Stimulated activated CD8-positive, alpha-beta memory T cell treated with anti-CD3 and anti-CD28 coated beads, Interleukin-4, amount 100 ng/mL, for 1 hour (primary cell): ENCODE measurements at places on chromosomes 4 and X.

DNA sequence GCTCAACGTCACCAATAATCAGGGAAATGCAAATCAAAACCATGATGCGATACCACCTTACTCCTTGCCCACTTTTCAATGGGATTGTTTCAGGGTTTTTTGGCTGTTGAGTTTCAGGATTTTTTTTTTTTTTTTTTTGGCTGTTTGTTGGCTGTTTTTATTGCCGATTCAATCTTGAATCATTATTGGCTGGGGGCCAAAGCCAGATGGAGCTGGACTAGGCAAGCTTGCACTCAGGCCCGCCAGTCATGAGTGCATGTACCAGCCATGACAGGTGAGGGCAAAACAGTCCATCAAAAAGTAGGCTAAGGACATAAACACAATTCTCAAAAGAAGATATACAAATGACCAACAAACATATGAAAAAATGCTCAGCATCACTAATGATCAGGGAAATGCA, 13.3 kb downstream of the YIPF7 start:
- no peak for DNase-seq

DNA sequence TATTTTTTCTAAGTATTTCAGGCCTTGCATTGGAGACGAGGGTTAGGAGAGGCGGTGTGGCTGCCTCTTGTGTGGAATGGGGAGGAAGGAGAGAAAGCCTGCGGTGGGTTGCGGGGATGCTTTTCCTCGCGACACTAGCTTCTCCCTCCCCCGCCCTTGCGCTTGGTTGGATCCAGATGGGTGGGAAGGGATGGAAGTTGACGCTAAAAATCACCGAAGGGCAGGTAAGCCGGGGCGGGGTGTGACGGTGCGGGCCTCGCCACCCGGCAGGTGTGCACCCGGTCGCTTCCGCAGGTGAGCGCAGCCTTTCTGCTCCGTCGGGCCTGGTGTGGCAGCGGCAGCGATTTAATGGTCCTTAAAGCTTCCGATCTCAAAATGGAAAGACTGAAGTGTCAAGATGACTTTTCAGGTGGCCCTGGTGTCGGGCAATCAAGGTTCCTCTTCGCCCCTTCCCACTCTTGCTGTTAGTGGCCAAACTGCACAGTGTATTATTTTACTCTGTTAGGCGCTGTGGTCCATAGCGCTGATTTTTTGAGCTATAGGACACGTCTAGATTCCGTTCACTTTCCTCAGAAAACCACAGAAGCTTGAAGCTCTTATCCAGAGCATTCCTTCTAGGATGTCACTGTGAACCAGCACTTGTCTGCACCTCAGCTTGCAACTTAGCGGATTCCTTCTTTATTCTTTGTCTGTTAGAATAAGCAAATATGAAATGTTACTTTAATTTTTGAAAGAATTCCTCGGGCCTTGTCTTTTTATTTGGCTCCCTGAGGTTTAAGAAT, 765 bp downstream of the ENOPH1 start:
- DNase-seq, result no peak

DNA sequence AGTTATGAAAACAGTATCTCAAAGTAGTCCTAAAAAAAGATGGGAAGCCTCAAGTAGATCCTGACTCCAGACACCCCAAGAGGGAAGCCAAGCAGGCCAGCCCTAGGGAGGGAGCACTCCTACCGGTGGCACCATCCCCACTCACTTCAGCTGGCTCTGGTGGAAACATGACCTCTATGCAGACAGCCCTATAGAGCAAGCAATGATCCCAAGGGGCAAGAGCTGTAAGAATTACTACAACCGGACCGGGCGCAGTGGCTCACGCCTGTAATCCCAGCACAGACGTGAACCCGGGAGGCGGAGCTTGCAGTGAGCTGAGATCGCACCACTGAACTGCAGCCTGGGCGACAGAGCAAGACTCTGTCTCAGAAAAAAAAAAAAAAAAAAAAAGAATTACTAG, 5.7 kb downstream of the LETM1 start:
- DNase-seq, result no peak

DNA sequence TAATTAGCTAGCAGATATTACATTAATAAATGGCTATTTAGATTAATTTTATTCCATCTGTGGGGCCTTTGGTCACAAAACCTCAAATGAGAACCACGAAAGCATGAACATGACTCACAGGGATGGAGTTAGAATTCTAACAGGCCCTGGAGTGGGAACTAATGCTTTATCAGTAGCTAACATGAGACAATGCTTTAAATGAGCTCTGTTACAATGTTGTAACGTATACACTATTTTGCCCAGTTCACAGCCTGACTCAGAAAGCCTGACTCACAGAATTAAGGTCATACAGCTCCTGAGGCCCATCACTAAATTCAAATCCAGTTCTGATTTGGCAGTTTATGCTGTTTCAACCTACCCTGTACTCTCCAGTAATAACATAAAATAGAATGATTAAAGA, 23.2 kb downstream of the VEGFC start:
- no peak for DNase-seq

GRCh38 chr4:15893962-15894361, 44.6 kb downstream of the FGFBP1 start:
- no peak for DNase-seq

DNA sequence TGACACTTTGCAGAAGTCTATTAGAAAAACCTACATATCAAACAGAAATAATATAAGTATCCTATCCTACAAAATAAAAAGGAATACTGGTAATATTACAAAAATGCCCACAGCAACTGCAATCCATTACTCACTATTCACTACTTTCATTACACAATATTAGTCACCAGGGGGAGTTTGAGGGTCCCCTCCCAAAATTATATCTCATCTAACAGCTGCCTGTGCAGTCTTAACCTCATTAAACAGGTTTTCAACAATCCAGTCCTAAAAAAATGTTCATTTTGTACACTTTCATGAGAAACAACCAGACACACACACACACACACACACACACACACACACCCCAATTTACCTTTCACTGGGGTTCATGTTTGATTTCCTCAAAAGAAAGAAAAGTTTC, 2.9 kb downstream of the CLOCK start:
- no peak for DNase-seq

- no peak for DNase-seq
These were observed 32.3 kb upstream of the KDR start for GRCh38 chr4:55157559-55158277.

GRCh38 chr4:77395481-77395880, 210.1 kb upstream of the CXCL13 start:
- no peak for DNase-seq

DNA sequence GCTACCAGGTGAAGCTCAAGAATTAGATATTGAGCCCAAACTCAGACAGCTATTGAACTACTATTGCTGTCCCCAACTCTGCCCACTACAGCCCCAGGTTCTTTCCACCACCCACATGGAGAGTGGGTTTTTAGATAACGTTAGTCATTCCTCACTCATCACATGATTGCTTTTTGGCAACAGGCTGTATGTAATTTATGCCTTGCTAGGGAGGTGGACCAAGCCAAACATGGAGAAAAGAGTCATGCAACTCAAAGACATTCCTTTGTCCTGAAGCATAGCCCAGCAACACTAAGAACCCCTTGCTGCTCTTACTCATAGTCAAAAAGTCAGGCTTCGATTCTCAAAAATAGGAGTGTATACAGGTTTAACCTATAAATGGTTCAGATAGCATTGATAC, 275.9 kb upstream of the VCX3A start:
- no peak for DNase-seq

- DNase-seq, result no peak
These were observed 14.3 kb downstream of the PIGG start for GRCh38 chr4:513327-513726.

DNA sequence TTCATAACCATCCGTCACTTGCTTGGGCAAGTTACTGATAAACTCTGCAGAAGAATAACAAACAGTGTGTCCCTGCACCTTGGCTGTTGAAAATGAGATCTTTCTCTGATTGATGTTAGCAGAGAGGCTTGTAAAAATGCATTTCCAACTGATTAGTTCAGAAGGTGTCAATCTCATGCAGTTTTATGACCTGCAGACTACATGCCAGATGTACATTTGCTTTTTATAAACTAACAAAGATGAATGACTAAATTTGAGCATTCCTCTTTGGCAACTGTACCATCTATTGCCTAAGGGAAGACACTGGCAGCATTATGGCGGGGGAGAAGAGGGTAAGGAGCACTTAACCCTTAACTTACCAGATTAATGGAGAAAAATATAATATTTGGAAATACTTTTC, 192.8 kb downstream of the DCTD start:
- no peak for DNase-seq

DNA sequence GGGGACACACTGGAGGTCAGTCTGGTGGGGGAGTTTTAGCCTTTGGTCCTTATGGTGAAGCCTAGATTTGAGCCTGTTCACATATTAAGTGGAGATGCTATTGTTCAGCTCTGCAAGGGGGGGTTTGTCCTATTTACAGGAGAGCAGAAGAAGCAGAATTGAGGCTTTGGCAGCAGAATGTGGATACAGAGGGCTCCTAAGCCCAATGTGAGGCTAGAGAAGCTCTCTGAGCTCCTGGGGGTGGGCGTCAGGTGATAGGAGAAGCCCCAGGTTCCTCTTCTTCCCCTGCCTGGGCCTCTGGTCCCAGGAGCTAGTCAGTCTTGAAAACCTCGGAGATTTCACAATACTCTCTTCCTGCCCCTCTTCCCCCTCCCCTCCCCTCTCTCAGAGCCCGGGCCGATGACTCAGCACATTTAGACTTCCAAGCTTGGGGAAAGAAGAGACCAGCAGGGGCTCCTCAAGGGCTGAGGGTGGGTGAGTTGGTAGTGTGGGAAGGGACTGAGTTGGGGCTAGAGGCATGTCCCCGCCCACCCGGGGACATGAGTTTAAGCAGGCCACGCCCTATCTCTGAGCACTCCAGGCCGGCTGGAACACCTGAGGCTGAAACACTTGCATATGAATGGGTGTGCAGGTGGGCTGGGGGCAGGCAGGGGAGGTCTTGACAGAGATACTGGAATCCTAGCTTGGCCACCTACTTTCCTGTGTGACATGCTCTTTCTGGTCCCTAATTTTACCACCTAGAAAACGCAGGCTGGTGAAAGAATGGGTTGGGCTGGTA, 3.4 kb downstream of the TFE3 start:
- no peak for DNase-seq

DNA sequence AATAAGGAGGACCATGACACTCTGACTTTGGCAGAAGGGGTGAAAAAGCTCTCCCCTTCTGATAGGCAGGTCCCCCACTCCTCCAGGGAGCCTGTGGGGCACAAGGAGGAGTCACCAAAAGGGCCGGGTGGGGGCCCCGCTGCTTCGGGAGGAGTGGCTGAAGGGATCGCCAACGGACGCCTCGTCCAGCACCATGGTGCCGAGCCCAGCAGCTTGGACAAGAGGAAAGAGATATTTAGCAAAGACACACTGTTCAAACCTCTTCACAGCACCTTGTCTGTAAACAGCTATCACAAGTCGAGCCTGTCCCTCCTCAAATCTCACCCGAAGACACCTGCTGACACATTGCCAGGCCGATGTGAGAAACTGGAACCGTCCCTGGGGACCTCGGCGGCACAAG, 105.6 kb downstream of the STOX2 start:
- no peak for DNase-seq

DNA sequence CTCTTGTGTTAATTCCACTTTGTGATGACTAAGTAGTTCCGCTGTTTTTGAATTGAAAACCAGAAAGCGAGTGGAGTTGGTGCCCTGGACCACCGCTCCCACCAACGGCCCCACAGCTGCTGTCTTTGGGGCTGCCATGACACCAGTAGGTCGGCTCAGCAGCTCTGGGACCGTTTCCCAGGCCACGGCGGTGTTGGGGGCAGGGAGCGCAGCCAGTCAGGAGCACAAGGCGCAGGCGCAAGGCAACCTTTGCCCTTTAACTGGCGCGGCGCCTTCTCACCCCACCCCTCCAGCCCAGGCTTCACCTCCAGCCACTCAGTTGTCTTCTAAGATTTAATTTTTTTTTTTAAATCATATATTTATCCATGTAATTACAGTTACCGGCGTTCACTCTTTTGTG, at the start of gene GK2:
Gene GK2, minus strand, starts transcription at position 166 of the 400 bp plus-strand sequence. Its CDS starts 28 bp downstream, at position 138.
- DNase-seq, result no peak

GRCh38 chr4:85573270-85573669, 98.3 kb downstream of the ARHGAP24 start:
- DNase-seq, result no peak

- DNase-seq, result no peak
These were observed 22.9 kb upstream of the NOCT start for GRCh38 chr4:138992676-138993075.
